ENCODE measurements at places on chromosomes 2 and 18.

DNA sequence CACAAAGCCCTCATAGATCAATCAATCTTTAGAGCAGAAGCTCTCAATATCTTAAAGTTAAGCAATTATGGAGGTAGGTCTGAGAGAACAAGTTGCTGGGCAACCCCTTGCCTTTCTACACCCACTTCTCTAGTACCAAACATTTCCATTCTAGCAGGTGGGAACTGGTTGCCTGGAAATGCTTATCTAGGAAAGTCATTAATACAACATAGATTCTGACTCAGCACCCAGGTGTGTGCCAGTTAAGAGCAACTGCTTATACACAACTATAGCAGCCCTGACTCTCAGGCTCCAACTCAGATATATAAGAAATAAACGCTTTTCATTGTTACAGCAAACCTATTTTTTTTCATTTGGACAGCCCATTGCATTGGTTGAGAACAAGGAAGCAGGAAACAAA lies 237.7 kb downstream of the IRS1 start:
- no peak for DNase-seq

DNA sequence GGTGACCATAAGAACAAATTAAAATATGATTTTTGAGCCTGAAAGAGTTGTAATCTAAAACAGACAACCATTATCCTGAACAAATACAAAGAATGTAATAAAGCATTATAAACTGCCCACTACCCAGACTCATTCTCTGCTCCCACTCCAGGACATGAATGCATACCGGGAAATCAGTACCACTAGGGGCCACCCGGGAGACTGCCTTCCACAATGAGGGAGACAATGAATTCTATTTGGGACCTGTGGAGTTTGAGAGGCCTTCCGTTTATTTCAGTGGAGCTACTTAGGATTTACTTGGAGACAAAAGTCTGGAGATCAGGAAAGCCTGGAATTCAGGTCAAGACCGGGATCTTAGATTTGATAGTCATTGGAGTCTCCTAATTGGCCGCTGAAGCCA lies 50.0 kb downstream of the NAB1 start:
- DNase-seq = no peak

DNA sequence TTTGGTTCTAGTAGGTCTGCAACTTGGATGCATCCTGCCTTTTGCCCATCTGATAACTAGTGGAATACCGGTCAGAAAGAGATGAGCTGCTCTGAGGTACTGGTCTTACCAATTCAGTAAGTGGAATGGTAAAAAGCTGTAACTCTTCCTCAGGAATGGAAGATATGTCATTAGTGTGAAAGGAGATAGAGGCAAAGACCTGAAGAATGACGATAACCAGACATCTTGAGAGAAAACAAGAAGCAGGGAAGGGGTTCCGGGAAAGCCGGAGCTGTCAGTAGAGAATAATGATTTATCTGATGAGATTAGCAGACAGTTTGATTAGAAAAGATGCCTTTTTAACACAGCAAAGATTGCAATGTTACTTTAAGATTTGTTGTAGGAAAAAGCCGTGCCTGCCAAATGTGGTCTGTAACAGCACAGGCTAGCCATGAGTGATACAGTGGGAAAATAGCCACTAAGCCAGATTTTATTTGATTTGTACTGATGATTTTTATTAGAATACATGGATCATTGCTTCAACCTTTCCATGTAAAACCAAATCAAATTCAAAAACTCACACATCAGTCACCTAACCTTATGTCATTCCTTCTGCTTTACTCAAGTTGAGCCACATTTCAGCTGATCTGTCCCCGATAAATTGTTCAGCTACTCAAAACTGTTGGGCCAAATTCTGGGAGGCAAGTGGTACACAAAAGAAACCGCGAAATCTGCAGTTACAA lies 110.0 kb downstream of the TCF4 start:
- no peak for DNase-seq

GRCh38 chr2:206353685-206354084 lies 79.2 kb downstream of the ZDBF2 start:
- no peak for DNase-seq

DNA sequence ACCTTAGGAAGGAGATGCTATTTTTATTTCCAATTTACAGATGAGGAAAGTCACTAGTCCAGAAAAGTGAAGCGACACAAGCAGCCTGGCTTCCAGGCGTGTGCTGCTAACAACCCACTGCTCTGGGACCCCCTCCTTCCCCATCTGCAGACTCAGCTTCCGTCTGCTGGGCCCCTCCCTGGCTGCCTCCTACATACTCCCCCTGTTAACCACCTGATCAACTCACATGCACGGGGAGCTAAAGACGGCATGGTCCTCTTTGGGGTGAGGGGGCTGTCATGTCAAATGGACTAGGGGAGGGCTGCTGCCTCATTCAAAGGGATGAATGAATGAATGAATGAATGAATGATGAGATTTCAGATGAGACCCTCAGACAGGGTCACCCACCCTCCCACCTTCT lies 184.2 kb downstream of the CTIF start:
- DNase-seq = no peak

DNA sequence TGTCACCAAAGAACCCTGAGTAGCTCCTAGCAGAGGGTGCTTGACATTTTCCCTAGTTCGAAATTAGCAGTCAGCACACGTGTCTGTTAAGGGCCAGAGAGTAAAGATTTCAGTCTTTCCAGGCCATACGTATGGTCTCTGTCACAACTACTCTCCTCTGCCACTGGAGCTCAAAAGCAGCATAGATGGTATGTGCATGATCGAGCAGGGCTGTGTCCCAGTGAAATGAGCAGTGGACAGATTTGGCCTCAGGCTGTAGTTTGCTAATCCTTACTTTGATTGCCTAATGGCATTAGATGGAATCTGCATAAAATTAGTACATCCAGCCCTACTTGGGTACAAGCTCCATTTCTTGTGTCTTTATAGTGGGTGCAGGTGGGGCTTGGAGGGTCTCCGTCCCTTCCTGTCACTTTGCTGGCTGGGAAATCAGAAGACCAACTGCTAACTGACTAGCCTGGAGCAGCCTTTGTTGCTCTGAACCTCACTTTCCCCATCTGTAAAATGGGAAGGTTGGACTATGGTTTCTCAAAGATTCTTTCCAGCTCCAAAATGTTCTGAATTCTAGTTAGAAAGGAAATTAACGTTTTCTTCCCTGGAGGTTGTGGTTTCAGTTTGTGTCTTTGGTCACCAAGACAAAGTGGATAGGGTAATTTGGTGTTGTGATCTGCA lies 108.5 kb downstream of the GLI2 start:
- DNase-seq = no peak

- no peak for DNase-seq
Measured at GRCh38 chr2:167264380-167264779, 376.1 kb downstream of the XIRP2 start.

- peak; percentile 81 for DNase-seq
Measured at GRCh38 chr2:240819858-240820606, at the start of gene KIF1A. Gene KIF1A (minus strand): TSS chr2:240820219. CDS start chr2:240797752, 22,467 bp downstream.

DNA sequence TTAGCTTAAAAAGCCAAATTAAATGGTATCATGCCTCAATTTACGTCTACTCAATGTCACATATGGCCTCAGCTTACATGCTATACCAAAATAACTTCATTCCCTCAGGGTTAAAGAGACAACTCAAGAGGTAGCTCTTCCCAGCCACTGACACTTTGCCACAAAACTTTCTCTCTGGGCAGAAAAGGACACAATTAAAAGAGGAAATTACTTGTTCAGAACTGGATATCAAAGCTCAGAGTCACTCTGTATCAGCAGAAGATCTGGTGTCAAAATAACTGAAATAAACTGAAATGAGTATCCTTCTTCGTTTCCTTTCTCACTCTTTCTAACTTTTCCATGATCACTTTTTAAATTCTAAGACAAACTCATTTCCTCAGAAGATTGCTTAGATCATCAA lies 108.7 kb downstream of the ZNF521 start:
- DNase-seq = no peak

GRCh38 chr2:44715671-44716081 lies 225.8 kb upstream of the SIX3 start:
- peak; percentile 5 for DNase-seq

- no peak for DNase-seq
Measured at GRCh38 chr2:8432706-8433336, 249.0 kb upstream of the ID2 start.

DNA sequence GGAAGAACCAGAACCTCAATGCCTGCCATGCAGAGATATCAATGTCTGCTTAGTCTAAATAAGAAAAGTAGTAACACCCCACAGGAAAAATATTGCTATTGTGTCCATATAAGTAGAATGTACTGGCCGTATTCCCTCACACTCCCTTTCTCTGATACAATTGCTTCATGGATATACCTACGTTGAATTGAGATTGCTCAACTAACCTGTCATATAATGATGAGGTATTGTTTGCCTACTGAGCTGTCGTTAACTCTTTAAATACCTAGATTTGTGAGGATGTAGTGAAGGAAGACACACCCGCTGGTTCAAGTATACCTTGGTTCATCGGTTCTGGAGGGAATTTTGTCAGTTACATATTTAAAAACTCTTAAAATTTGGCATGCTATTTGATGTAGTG lies 480.7 kb upstream of the TCF4 start:
- no peak for DNase-seq

- DNase-seq = no peak
Measured at GRCh38 chr2:232999354-232999753, 13.7 kb downstream of the NGEF start.

GRCh38 chr18:63073481-63073880 lies 246.1 kb downstream of the BCL2 start:
- DNase-seq = no peak

DNA sequence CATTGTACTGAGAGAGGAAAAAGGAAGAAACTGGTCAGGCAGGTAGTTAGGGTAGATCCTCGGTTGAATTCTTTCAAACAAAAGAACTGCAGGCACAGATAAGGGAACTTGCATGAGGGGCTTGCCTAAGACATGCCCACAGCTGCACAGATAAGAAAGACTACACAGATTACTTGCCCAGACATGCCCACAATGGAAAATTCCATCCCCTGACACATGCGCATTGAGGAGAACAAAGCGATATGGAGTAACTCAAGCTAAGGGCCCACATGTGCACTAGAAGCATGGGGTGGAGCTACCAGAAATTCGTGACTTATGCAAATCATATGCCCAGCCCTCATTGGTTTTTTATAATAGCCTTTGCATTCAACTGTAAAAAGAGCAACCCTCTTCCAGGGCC lies 181.3 kb upstream of the ZNF521 start:
- no peak for DNase-seq

DNA sequence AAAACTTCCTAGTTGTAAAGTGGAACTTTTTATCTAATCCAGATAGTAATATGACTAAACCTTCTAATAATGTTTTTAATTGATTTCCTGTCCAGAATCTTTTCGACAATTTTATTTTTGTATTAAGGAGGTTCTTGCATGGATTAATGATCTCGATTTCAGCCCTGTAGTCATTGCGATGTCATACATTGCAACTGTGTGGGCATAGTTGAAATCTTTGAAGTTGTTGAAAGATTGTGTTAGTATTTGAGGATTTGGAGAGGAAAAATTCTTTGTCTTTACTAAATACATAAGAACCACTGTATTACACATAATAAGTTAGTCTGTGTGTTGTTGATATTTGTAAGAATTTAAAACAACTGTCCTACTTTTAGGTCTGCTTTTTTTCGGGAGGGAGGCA lies 31.1 kb downstream of the ACSL3 start:
- no peak for DNase-seq

DNA sequence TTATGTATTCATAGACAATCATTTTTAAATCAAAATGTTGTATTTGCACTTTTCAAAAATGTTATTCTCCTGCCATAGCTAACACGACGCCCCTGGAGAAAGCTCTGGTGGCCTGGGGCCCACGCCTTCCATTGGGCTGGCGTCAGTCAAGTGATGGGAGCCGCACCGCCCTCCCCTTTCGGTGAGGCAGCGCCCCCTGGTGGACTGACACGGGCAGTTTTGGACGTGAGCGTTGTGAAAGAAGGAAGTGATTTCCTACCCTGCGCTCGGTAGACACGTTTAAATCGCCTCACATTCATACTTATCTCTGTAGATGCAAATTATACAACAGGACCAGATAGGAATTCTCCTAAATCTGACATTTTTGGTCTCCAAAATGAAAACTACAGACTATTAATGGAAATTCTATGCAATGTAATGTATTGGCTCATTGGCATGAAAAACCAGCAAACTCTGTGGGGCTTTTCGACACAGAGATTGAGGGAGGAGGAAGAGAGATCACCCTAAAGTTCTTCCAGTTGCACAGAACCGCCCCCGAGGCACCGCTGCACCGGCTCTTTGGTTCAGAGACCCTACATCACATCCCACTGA lies 326.2 kb upstream of the SOX11 start:
- DNase-seq = peak; percentile 73

- no peak for DNase-seq
Measured at GRCh38 chr2:128686497-128686859, 367.8 kb upstream of the HS6ST1 start.

GRCh38 chr18:45551142-45551815 lies 64.0 kb upstream of the SLC14A2 start:
- DNase-seq = no peak

DNA sequence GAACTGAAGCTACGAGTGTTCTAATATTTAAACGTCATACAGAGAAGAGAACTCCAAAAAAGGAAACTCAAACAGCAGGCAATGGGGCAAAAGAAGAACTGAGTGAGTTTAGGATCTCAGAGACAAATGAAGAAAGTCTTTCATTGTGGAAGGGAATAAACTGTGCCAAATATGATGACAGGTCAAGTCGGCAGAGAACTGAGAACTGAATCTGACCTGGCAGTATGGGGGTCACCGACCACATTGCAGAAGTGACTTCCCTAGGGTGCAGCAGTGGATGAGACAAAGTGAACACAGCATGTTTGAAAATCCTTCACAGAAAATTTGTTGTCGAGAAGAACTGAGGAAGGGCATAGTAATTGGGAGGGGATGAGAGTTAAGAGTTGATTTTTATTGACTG lies 55.9 kb downstream of the TTC21B start:
- no peak for DNase-seq

DNA sequence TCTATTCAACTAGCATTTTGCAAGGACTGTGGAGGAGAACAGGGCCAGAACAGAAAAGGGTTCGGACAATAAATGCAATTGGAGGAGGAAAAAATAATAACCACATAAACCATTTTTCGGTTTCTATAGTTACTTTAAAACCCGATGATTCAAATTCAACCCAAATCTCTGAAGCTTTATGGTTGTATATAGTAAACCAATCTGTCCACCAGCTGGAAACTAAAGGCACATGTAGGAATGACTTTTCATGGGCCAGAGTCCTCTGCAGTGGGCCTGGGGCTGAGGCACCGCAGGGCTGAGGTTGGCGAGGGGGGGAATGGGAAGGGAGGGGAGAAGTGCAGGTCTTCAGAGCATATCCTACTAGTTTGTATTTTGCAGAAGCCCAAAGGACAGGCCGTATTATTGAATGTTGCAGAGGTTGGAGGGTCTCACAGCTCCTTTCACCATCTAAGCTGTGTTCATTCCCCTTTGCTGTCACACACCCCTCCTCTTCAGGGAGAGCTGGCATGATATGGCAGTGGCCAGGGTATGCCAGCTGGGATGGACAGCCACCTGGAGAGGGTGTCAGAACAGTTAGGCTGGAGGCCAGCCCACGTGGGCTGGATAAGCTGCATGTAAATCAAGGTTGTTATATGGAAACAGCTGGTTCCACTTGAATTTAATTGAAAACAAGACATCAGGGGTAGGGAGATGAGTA lies 267.1 kb downstream of the PRKCE start:
- DNase-seq = peak; percentile 51
